ENCODE measurements at places on chromosomes 2 and 18.
A peak's percentile ranks its signal among the peaks of the same experiment; 100 is the strongest.

DNA sequence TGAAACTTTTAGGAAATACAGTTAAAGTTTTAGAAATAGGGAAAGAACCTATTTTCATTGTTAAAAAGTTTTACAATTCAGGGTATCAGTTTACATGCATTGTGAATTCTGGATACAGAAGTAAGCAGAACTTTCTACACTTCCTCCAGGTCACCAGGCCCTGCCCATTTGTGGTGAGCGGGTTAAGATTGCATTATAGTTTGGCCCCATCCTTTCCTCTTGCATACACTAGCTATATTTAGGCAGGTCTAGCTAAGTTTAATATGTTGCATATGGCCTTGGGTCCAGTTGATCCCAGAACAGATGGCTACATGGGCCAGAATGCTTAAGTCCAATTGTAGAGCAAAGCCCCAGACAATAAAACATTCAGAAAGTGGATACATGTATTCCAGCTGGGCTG lies 4.8 kb downstream of the VWA3B start:
- DNase-seq: peak; percentile 78

DNA sequence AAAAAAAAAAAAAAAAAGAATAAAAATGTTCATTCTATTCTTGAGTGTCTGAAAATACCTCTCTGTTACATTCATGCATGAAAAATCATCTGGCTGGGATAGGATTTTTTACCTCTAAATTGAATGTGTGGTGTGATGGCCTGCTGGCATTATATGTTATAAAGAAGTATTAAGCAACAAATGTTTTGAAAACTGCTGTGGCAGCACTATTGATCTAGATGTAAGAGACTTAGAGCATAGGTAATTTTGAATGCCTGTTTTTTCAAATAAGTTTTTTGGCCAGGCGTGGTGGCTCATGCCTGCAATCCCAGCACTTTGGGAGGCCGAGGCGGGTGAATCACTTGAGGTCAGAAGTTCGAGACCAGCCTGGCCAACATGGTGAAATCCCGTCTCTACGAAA lies 147.0 kb upstream of the LINC00305 start:
- no peak for DNase-seq

- DNase-seq: no peak
Measured at GRCh38 chr2:124034265-124034664, 9.2 kb downstream of the CNTNAP5 start.

DNA sequence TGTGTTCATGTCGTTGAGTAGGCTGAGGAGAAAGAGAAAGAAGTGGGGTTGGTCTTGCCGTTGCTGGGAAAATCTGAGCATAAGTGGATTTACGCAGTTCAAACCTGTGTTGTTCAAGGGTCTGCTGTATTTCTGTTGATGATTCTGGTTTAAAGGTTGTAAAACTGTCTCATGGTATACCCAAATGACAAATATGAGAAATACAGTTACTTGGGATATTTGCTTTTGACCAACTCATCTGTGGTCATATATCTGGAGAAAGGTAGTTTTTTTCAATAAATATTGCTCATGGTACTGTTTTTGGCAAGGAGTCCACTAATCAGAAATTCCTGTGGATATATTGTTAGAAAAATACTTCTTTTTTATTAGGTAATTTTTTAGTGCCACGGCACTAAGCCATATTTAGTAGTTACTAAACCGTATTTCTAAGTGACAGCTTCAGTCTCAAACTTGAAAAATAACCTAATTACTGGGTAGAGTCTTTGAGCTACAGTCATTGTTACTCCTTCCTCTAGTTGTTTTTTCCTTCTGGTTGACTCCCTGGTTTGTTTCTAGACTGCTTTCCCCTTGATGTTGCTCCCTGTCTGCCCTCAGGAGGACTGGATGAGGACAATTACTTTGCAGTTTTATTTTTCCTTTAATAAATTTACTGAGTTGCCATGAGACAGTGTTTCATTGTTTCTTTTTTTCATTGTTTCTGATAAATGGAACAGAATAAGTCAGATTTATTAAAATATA lies 31.5 kb downstream of the MOB4 start:
- no peak for DNase-seq

GRCh38 chr2:112148477-112148876 lies 10.3 kb downstream of the FBLN7 start:
- no peak for DNase-seq

DNA sequence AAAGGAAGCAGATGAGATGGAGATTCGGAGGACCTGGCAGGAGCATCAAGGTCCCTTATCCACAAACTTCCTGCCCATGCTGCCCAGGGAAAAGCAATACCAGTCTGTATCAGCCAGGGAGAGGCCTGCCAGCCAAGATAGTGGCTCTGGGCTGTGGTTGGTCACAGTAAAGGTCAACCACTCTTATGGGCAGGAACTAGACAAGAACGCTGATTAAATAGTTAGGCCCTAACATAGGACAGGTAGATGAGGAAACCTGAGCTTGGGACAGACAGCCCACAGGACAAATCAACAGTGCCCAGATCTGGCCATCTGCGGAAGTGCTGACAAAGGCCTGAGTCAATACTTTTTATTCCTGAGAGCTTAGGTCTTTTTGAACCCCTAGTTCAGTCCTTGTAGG lies 10.7 kb downstream of the PSTPIP2 start:
- DNase-seq: no peak

- no peak for DNase-seq
Measured at GRCh38 chr18:2425426-2426317, 145.6 kb downstream of the METTL4 start.

DNA sequence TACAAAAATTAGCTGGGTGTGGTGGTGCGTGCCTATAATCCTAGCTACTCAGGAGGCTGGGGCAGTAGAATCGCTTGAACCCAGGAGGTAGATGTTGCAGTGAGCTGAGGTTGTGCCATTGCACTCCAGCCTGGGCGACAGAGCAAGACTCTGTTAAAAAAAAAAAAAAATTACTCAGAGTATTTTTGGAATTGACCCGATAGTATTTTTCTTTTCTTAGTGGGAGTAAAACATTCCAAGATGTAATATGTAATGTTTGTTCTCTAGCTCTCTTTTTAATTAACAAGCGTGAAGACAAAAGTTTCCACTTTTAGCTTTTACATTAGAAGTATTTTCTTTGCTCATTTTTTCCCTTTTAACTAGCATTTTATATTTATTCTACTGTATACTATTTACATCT lies 12.0 kb upstream of the TMEM18 start:
- DNase-seq: no peak

GRCh38 chr2:189654641-189655040 lies 6.6 kb upstream of the ASNSD1 start:
- DNase-seq: peak; percentile 41

DNA sequence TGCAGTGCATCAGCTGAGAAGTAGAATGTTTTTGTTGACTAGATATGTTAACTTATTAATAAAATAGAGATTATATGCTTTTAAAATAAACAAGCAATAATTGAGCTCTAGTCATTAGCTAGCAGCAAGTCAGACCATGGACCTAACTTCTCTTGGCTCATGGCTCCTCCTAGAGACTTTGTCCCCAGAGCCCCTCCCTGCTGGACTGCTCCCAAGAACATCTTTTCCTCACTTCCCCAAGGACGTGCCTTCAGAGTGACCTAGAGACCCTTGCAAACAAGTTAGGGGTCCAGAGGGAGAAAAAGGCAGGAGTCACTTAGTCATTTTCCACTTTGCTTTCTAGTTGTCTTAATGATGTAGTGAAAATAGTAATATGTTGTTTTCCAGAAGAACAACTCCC lies 312.5 kb upstream of the NRP2 start:
- no peak for DNase-seq

DNA sequence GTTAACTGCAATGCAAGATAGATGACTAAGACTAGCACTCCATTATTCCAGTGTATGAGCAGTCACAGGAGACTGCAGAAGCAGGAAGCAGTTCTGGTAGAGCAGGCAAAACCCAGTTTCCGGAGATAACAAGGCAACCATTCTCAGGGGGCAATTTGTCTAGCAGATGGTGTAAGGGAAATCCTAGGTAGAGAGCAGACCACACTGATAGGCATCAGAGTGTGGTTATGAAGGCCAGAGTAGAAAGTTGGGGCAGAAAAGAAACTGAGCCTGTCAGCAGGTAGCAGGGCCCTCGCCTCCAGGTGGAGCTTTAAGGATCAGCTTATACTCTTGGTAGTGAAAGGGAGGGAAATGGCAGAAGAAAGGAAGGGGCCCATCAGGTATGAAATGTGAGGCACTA lies 164.4 kb downstream of the PDE11A start:
- DNase-seq: no peak

- no peak for DNase-seq
Measured at GRCh38 chr2:136067459-136067858, 50.5 kb downstream of the CXCR4 start.

DNA sequence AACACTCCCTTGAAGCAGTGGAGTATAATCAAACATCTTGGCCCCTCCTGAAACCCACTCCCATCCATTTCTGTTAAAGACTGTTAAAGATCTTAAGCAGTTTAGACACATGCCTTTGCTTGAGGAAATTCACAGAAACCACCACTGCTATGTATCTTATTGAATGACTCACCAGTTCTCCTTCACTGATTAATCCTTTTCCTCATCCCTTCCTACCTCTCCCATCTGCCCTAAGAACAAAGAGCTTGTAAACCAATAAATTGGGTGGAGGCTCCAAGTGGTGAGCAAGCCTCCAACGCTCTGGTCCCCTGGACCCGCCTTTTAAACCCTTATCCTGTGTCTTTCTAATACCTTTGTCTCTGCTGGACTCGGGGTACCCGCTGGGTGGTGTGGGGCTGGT lies 746.1 kb downstream of the LRP1B start:
- DNase-seq: no peak

- DNase-seq: peak; percentile 83
Measured at GRCh38 chr2:159793326-159793725, 4.7 kb downstream of the CD302 start.

- peak; percentile 72 for DNase-seq
Measured at GRCh38 chr2:189837326-189837725, 53.1 kb downstream of the PMS1 start.

GRCh38 chr2:156800781-156801361 lies 364.7 kb downstream of the GPD2 start:
- no peak for DNase-seq
